ENCODE measurements at places on chromosomes 7 and 10.

DNA sequence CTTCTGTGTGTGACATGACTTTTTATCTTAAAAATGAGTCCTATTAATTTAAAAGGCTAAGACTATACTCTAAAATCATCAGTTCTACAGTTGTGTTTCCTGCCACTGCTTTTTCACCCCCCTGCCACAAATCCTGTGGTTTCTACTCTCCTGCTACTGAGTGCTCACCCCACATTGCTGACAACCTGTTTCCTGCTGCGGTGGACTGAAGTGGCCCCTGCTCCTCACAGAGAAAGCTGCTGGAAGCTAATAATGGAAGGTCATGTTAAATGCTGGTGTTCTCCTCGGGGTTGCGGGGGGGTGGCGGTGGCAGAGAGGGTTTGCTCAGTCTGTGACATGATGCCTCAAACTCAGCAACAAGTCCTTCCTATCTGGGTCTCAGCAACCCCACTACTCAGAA, 113.2 kb upstream of the INHBA start:
- no peak for DNase-seq

GRCh38 chr7:50605059-50605458, 39.9 kb upstream of the DDC start:
- no peak for DNase-seq

DNA sequence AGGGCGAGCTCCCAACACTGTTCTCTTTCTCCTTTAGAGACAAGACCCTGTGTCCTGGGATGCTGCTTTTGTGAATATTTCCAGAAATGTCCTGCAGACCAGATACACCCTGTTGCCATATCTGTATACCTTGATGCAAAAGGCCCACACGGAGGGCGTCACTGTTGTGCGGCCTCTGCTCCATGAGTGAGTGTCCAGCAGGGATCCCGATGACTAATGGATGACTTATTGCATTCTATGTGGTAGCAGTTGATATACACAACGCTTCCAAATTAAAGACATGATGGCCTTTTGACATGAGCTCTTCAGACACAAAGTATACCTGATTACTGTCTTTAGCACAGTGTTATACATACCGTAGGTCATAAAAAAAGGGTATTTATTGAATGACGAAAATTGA, 45.0 kb upstream of the MGAM2 start:
- DNase-seq = no peak

DNA sequence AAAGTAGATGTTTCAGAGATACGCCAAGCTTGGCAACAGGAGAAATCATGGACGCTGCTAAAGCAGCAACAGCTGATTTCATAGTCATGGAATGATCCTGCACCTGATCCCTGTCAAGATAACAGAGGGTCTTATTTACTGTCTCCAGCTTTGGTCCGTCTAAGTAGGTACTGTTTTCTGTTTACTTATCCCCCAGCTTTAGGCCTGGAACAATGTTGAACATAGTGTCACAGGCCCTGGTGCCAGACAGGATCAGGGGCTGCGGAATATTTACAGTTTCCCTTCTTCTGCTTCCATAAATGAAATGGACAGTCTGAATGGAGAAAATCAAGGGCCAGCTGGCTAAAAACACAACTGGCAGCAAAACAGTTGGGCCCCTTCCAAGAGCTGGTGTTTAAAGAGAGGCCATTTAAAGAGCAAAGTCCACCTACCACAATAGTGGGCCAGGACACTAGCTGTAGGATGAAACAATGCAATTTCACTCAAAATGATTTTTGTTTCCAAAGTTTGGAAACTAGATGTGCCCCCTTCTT, 2.9 kb downstream of the GPR37 start:
- DNase-seq = peak; percentile 91

DNA sequence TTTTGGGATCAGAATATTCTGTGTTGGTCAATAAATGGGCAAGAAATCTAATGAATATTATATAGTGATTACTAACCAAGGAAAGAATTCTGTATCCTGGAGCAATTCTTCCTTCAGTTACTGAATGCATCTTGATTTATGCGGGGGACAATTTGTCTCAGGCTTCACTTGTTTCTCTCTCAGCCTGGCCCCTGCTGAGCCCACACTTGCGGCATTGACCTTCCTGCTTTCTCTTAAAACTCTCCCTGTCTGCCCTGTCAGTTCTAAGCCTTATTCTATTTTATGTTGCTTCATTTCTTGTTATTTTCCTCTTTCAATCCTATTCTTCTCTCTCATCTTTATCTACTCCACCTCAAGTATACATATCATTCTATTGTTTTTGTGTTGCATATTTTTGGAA, 122.1 kb upstream of the TPK1 start:
- no peak for DNase-seq

DNA sequence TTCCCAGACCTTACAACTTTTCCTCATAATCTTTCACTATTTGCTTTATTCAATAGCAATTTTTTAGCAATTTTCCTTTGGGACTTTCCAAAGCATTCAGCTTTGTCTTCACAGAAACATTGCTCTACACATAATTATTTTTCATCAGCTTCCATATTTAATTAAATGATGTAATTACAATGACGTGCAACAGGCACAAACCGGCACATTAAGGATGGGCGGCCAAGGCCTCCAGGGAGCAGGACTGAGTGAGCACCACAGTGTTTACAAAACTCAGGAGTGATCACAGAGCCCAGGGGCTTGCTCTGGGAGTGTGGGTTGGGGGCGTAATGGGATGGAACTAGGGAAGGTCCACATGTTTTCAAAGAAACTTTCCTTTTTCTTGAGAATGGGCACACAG, 69.8 kb downstream of the MAD1L1 start:
- peak; percentile 82 for DNase-seq
